Central memory CD4-positive, alpha-beta T cell (primary cell): ENCODE measurements at places on chromosomes 6 and 20.

GRCh38 chr6:35330541-35331119, 11.7 kb upstream of the PPARD start:
- no peak for DNase-seq

DNA sequence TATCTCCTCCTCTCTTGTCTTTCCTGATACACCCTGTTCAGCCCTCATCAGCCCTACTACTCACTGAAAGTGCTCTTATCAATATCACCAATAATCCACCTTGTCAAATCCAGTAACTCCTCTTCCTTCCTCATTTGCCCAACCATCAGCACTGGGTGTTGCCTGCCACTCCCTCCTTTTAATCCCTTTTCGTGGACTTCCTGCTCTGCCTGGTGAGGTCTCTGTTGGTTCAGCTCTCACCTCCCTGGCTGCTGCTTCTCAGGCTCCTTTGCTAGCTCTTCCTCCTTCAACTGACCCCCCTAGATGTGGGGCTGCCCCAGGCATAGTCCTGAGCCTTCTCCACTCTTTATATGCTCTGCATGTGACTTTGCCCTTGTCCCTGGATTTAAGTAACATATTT, 92.5 kb downstream of the PREP start:
- no peak for DNase-seq

DNA sequence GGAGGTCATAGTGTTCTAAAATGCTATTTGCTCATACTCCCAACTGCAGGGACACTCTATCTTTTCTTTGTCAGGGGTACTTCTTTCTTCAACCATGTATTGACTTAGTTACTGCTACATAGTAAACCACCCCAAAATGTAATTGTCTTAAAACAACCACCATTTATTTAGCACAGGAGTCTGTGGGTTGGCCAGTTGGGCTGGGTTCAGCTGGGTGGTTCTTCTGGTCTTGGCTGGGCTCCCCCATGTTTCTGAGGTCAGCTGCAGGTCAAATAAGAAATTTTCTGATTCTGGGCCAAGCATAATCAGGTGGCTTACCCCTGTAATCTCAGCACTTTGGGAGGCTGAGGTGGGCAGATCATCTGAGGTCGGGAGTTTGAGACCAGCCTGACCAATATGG, 220.0 kb upstream of the BTBD3 start:
- no peak for DNase-seq

- no peak for DNase-seq
These were observed 27.6 kb downstream of the DCDC2 start for GRCh38 chr6:24330137-24330732.

- no peak for DNase-seq
These were observed 71.4 kb downstream of the ADGB start for GRCh38 chr6:146670161-146670560.

GRCh38 chr6:158047563-158048323, 66.1 kb downstream of the SYNJ2 start:
- no peak for DNase-seq

DNA sequence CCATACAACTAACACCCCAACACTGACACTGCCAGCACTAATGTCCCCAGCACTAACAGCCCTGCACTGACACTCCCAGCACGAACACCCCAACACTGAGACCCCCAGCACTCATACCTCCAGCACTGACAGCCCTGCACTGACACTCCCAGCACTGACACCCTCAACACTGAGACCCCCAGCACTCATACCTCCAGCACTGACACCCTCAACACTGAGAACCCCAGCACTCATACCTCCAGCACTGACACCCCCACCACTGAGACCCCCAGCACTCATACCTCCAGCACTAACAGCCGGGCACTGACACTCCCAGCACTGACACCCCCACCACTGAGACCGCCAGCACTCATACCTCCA, 57.2 kb downstream of the ERMARD start:
- DNase-seq, result no peak
